Colonic mucosa (tissue), 4 donors: ENCODE measurements at places on chromosomes 7 and 10. TPM values are rescaled to one million over a fixed set of nuclear protein-coding genes. Genes with fewer than 3 reads are reported as not detected.

DNA sequence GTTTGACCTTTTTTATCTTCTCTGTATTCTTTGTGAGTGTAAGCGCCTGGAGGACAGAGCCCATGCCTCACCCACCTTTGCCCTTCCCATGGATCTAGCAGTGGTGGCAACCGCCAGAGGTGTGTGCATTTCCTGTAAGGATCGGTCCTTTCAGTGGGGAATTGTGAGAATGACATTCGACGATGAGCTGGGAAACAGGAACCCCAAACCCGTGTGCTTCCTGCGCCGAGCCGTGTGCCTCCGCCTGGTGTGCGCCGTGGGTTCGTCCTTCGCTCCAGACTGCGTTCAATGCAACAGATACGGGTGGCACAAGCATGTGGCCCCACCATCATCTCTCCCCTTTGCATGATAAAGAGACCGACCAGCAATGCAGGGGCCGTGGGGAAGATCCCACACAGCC is 1.7 kb upstream of the DIP2C start:
- no peak for DNase-seq

DNA sequence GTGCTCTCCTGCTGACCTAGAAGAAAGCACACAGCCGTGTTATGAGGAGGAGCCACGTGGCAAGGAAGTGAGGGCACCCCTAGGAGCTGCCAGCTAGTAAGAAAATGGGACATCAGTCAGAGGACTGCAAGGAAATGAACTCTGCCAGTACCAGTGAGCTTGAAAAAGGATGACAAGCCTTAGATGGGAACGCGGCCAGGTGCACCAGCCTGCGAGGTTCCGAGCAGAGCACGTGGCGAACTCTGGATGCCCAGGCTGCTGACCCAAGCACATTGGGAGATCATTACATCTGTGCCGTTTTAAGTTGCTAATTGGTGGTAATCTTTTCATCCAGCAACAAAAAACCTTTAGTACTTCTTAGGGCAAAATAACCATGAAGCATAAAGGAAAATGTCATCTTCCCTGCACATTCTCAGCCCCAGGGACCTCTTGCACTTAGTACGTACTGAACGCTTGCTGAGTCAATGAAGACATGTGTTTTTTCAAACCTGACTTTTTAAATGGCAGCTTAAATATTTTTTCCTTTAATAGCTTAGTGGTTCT is 69.4 kb downstream of the AMZ1 start:
- no peak for DNase-seq

GRCh38 chr10:129020651-129021330 is 446.2 kb upstream of the MGMT start:
- no peak for DNase-seq

DNA sequence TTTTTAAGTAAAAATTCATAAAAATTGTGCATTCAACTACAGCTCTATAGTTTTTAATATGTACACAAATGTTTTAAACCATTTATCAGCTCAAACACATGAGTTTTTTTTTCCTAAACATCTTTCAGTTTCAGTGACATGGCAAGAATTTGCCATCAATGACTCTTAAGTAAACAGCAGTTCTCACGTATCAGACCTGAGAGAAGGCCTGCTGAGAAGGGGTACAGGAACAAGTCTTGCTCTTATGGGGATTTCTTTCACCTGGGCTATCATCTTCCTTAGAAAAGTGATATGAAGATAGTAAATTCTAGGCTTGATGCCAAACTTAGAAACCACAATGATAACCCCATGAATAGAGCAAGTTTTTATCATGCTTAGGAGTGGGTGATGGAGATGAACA is 467.8 kb downstream of the ARL4A start:
- no peak for DNase-seq

GRCh38 chr7:139768249-139768824 is 9.5 kb downstream of the HIPK2 start:
- no peak for DNase-seq

DNA sequence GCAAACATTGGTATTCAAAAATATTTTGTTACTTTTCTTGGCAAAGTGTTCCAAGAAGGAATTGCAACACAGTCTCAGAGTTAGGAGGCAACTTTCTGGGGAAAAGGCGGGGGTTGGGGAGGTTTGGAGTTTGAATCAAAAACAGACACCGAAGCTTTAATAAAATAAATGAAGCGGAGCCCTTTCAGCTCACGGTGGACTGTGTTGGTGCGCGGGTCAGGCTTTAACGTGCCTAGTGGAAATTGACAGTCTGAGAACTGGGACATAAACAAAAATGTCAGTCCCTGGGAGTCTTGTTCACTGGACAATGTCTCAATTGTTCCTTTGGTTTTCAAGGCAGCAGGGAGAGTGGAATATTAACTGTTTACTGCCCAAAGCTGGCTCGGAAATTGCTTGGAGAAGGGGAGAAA is 109.3 kb downstream of the TCF7L2 start:
- DNase-seq, result peak; percentile 49

GHRHR gene
- total RNA-seq, result not detected

DNA sequence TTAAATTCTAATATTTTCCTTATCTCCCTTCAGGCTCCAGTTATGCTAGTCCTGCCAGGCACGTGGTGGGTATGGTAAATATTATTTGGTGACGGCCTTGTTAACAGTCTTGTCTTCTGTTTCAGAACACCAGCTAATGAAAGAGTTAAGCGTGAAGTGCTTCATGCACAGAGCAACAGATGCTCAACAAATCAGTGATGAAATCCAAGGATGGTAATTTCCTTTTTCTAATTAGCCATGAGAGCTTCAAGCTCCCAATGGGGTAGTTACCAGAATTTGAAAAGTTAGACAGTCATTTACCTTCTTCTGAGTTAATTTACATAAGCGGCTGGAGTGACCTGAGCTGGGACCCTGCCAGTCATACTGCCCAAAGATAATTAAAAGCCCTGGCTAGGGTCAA is 1.9 kb upstream of the OTUD1 start:
- no peak for DNase-seq

DNA sequence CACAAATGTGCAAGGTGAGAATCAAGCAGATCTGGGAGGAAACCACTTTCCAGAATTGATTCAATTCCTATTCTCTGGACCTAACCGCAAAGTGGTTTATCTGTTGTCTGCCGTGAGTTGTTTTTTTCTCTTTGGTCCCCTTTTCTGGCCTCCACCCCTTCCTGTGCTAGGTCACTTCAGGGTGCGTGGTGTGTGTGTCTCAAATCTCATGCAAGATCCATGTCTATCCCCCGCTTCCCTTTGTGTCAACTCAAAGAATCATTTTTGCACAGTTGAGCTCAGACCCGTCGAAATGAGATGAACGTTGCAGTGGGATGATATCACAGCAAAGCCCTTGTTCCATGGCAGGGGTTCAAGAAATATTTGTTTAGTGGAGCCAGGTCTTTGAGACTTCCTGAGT is 184.5 kb downstream of the GATA3 start:
- no peak for DNase-seq

DNA sequence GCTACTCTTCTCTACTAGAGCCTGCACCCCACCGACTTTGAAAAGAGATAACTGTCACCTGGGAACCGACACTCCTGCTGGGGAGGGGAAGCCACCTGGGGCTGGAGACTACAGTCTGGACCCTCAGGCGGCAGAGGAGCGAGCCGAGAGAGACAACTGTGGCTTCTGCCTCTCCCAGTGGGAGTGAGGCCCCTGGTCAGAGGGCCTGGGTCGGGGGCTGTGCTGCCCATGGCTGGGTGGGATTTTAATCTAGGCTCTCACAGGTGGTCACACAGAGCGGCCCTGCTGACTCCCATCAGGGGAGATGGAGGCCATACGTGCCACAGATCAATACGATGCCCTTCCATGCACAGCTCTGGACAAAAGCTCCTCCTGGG is 372.1 kb downstream of the DNAJB6 start:
- no peak for DNase-seq

GRCh38 chr7:76216381-76217082 is 14.8 kb downstream of the SRRM3 start:
- DNase-seq, result no peak

DNA sequence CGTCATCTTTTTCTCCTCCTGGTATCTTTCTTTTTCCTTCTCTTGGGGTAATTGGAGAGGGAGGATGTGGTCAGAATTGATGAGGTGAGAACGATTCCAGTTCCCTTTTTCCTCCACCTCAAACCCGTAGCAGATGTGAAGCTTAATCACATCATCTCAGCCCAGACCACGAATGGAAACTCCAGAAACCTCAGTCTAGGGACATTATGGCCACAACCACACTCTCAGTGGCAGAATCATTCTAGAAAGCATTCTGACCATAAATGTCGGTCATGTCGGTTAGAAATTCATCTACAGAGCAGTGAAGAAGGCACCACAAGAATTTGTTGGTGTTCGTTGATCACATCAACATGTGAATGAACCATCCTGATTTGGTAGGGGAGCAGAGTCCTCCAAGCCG is 78.7 kb downstream of the GATA3 start:
- DNase-seq, result no peak

NUPR2 gene
- total RNA-seq, result 2.5 TPM
